Bronchial epithelial cell (primary cell): ENCODE measurements at places on chromosomes 7 and 10. TPM values are rescaled to one million over a fixed set of nuclear protein-coding genes. Genes with fewer than 3 reads are reported as not detected.

The MACC1 gene
- total RNA-seq, result 15.5 and 19.2 TPM in 2 replicates

The CDC14C gene
- total RNA-seq, result not detected in 2 replicates

The WDFY4 gene
- total RNA-seq, result under 0.01 TPM in 2 replicates

The NPY4R gene
- total RNA-seq, result not detected in 2 replicates

The FAM237B gene
- not detected in 2 replicates for total RNA-seq

The NUPR2 gene
- not detected in 2 replicates for total RNA-seq

The RNF148 gene
- 0.26 TPM in 2 replicates for total RNA-seq

The SRPK2 gene
- 43.4 and 70.0 TPM in 2 replicates for total RNA-seq

The VWA2 gene
- 1.8 and 3.9 TPM in 2 replicates for total RNA-seq

The EPO gene
- not detected in 2 replicates for total RNA-seq

The IMPDH1 gene
- total RNA-seq, result 47.9 and 53.4 TPM in 2 replicates
